ENCODE measurements at places on chromosomes 12 and 14.

- no peak for DNase-seq
Observed at GRCh38 chr12:124386661-124387527, 92.0 kb downstream of the RFLNA start.

GRCh38 chr12:29066011-29066588, 83.0 kb upstream of the FAR2 start:
- no peak for DNase-seq

DNA sequence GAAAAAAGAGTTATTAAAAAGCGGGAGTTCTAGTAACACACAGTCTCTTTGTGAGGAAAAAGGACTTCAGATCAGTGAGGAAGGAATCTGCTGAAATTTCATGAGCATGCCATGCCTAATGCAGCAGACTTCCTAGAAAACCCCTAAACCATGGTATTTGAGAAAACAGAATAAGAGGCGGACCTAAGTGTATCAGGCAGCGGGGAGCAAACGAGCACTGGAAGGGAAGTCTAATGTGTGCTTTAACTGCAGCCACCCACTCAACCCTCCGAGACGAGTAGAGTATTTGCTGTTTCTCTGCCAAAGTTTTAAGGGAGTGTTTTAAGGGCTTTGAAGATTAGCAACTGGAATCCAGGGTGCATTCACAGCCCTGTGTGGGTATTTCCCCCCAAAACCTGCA, 36.5 kb downstream of the ACADS start:
- DNase-seq = no peak

GRCh38 chr14:58598804-58599525, 38.8 kb upstream of the DACT1 start:
- DNase-seq = no peak

DNA sequence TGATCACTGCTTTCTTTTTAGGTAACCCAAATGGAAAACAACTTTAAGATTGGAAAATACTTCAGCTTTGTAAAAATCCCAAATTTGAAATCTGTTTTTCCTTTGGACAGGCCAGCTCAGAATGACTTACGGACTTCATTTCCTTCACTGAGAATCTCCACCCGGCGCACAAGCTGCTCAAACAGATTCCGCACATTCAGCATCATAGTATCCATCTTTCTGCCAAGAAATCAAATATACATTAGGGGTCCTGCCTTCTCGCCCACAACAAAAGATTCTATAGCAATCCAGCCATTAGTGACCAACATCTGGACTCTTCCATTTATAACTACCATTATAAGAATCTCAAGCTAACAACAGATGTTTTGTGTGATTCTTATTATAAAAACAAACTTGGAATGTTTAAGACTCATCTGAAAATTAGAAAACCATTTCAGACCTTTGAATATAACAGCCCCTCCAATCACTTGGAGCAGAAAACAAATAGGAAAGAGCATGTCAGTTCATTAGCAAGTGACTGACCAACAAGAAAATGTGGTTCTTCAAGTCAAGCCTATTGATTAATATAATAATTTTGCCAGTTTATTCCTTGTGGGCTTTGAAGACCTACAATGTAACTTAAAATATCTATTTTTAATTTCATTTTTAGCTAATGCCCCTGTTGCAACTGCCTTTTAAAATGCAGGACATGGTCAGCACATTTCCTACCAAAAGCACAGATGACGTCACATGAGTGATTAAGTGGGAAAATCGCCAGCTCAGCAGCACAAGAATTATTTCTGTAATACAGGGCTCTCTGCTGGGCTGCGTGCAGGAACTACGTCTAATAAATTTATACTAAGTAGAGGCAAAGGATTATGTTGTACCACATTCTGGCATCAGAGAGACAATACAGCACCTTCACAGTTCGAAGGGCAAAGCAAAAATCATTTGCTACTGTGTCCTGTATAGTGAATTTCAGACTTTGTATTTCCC, 8.5 kb downstream of the RACGAP1 start:
- DNase-seq = no peak

- DNase-seq = no peak
Observed at GRCh38 chr14:64960762-64961276, 11.3 kb downstream of the RAB15 start.

DNA sequence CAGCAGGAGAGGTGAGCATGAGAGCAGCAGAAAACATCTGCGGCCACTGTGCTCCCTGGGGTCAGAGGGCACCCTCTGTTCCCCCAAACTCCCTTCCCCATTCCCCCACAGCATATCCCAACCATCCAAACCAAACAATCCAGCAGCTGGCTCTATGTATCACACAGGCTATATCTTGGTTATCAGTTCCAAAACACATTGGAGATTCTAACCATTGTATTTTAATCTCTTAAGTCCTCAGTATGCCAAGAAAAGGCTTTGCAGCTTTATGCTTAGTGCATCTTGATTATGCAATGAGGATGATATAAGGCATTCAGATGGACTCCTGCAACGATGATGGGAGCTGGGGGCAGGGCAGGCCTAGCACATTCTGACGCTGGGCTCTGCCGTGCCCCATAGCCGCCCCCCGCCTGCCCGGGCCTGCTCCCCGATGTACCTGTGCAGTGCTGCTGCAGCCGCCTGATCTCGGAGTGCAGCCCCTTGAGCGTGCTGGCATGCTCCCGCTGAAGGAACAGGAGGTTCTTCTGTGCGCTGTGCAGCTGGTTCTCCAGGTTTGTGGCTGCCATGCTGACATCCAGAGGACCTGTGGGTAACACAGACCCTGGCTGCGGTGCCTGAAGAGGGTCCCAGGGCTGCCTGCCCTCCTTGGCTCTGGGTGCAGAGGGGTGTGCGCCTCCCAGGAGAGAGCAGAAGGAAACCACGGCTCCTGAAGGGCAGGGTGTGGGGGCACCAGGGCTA, 29.6 kb downstream of the CCDC92 start:
- no peak for DNase-seq

DNA sequence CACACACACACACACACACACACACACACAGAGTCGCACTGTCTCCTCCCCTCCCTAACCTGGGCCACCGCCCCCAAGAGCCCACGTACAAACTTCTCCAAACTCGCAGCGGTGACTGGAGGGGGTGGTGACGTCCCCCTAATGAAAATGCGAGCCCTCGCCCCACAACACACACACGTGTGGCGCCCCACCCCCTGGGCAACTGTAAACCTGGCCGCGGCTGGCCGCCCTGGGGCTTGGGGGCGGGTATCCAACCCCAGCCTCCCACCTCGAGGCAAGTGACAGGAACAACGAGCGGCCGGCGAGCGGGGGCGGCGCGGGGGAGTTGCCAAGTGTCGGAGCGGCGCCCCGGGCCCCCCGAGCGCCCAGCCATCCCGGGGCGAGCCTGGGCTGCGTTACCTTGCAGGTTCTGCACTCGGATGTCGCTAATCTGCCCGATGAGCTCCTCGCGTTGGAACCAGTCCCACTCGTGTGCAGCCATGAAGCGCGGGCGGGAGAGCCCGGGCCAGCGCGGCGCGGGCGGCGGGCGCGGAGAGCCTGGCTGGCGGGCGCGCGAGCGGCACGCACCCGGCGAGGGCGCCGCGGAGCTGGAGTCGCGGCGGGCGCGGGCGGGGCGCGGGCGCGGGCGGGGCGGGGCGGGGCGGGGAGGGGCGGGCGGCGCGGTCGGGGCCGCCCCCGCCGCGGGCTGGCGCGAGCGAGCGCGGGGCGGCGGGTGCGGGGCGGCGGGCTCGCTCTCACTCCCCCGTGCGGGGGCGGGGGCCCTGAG, at the start of gene CLMN:
Gene CLMN (minus strand): TSS at position 597 of the 766 bp plus-strand sequence. CDS start 116 bp downstream, at position 481.
- peak; percentile 27 for DNase-seq

GRCh38 chr12:131842169-131842568, 14.0 kb downstream of the MMP17 start:
- DNase-seq = no peak

DNA sequence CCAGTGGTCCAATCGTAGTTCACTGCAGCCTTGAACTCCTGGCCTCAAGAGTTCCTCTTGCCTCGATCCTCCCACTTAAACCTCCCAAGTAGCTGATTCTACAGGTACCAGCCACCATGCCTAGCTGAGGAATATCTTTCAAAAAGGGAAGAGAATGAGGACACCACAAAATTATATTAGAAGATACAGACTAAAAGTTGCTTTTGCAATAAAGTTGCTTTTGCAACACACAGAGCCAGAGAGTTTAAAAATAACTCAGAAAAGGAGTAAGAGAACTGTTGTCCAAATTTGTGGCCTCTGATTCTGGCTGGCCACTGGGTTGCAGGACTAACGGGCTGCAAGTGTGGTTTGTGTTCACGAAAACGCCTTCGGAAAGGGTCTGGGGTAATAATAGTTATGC, 19.8 kb downstream of the TMEM253 start:
- no peak for DNase-seq

DNA sequence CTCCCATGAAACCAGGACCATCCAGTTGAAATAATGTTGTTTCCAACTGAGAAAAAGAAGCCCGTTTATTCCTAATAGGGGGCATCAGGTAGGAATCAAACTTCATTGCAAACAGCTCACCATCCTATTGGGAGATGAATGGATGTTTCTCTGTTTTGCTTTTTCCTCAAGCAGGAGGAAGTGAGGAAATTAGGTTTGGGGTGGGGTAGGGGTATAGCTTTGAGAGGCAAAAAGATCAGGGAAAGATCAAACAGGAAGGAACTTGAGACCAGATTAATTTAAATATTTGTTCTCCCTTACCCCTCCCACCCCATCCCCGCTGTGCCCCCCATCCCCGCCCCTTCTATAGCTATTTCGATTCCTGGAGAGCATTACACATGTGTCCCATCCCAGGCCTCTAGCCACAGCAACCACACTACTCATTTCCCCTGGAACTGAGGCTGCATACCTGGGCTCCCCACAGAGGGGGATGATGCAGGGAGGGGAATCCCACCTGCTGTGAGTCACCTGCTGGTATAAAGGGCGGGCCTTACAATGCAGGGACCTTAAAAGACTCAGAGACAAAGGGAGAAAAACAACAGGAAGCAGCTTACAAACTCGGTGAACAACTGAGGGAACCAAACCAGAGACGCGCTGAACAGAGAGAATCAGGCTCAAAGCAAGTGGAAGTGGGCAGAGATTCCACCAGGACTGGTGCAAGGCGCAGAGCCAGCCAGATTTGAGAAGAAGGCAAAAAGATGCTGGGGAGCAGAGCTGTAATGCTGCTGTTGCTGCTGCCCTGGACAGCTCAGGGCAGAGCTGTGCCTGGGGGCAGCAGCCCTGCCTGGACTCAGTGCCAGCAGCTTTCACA, at the start of gene IL23A:
Gene IL23A (plus strand): TSS at position 577 of the 850 bp plus-strand sequence. CDS start 161 bp downstream, at position 738.
- no peak for DNase-seq

GRCh38 chr14:63229330-63230059, 25.3 kb downstream of the RHOJ start:
- no peak for DNase-seq

DNA sequence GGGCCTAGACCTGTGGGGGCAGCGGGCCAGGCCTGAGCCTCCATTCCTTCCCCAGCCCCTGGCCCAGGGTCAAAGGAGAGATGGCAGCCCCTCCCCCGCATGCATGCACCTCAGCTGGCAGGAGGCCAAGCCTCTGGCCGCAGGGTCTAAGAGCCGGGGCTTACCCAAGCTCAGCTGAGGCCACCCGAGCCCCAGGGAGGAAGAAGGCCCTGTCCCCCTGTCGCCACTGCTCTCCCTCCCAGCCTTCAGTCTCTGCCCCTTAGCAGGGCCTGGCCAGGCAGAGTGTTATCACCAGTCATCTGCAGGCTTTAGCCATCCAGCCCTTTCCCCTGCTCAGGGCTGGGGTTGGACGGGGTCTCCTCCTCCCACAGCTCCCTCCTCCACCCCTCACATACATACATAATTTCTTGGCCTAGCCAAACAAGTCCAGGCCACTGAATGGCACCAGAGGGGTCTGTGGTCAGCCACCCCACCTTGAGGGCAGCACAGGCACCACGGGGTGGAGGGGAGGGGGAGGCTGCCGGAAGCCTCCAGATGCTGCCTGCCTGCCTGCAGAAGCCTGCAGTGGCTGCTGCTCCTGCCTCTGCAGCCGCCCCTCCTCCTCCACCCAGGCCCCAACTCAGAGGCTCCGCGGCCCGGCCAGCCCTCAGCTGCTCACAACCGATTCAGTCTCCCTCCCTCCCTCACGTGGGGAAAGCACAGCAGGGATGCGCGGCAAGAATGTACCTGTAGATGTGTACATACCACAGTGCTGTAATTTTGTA, 22.8 kb downstream of the RAB35 start:
- DNase-seq = peak; percentile 48

DNA sequence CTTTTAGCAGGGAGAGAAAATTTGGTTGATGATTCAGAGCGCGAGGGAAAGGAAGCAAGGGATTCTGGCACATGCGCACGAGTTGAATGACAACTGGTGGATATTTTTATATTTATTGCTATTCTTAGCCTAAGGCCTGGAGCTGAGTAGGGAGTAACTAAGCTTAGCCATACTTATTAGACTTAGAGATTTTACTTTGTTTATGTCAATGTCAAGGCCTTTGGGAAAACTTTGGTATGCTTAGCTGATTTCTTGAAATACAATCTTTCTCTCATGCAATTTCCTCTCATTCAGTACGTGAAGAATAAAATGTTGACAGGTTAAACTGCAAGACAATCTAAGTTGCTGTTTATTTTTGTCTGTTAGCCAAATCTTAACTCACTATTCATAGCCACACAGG, 101.1 kb downstream of the CRADD start:
- no peak for DNase-seq

DNA sequence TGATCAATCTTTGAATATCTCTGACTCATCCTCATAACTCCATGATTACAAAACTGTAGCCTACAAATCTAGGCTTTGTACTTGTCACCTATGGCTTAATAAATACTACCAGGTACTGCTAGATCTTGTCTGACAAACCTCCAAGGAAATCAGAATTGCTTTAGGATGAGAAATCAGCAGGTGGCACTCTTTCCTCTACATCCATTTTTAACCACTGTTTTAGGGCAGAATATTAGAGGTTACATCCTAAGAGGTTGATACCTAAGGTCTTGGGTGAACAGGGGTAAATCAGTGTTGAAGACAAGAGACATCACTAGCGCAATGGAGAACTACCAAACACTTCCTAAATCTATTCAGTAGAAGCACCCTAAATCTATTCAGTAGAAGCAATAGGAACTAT, 63.1 kb upstream of the SOX5 start:
- DNase-seq = no peak

GRCh38 chr12:15146585-15146984, 74.6 kb downstream of the RERG start:
- no peak for DNase-seq

DNA sequence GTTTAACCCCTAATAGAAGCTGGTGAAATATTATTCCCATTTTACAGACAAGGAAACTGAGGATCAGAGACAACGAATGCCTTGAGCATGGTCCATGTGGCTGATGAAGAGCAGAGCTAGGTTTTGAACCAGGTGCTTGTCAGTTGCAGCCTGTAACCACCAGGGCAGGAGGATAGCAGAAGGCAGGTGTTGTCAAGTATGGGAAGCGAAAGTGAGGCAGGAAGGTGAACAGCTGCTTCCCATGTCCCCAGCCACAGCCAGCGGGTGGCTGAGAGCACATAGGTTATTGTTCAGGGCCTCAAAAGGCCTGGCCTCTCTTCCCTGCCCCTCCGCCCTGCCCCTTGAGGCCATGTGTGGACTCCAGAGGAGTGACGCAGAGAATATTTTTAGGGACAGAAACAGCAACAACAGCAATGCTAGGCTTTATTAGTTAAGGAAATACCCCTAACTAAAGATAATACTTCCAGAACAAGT, 39.6 kb downstream of the IQSEC3 start:
- no peak for DNase-seq

All from neural crest cell (in vitro differentiated cells).